ENCODE measurements at places on chromosomes 1 and 21. TPM values are rescaled to one million over a fixed set of nuclear protein-coding genes. Genes with fewer than 3 reads are reported as not detected.

ECM1 gene
- 0.94 TPM for total RNA-seq

FHAD1 gene
- 0.31 TPM for total RNA-seq

EMC1 gene
- 74.1 TPM for total RNA-seq

EDARADD gene
- 6.1 TPM for total RNA-seq

DTL gene
- total RNA-seq, result 2.7 TPM

OR10Z1 gene
- total RNA-seq, result not detected

L1TD1 gene
- not detected for total RNA-seq

TTC24 gene
- total RNA-seq, result not detected

TDRKH gene
- 17.6 TPM for total RNA-seq

MYBPH gene
- not detected for total RNA-seq

STIL gene
- total RNA-seq, result 9.4 TPM

CHRM3 gene
- 38.8 TPM for total RNA-seq

RHOC gene
- 37.6 TPM for total RNA-seq

PLD5 gene
- 1.4 TPM for total RNA-seq

AQP10 gene
- total RNA-seq, result not detected

KHDRBS1 gene
- 87.2 TPM for total RNA-seq

ITLN2 gene
- total RNA-seq, result not detected

FOXO6 gene
- total RNA-seq, result 5.9 TPM

TRIM67 gene
- total RNA-seq, result 44.9 TPM

SIPA1L2 gene
- 36.7 TPM for total RNA-seq

GJA8 gene
- total RNA-seq, result not detected

PLPPR5 gene
- 76.6 TPM for total RNA-seq

TFF2 gene
- total RNA-seq, result not detected

RNF186 gene
- total RNA-seq, result not detected

CD53 gene
- 13.1 TPM for total RNA-seq

TMEM81 gene
- 3.4 TPM for total RNA-seq

SPATA21 gene
- total RNA-seq, result not detected

RPE65 gene
- total RNA-seq, result 0.16 TPM

PRDM16 gene
- 6.7 TPM for total RNA-seq

GPR37L1 gene
- 1.1 TPM for total RNA-seq

LCE1F gene
- not detected for total RNA-seq

CSMD2 gene
- 38.4 TPM for total RNA-seq

C1QB gene
- total RNA-seq, result 4.8 TPM

SERPINC1 gene
- 0.94 TPM for total RNA-seq

KAZN gene
- total RNA-seq, result 27.5 TPM

MLLT11 gene
- total RNA-seq, result 77.2 TPM

SPRR5 gene
- not detected for total RNA-seq

CRABP2 gene
- 3.1 TPM for total RNA-seq

OLFM3 gene
- total RNA-seq, result 32.4 TPM

ACOT7 gene
- total RNA-seq, result 27.0 TPM

RO60 gene
- 448 TPM for total RNA-seq

GNAT2 gene
- not detected for total RNA-seq

ARHGAP30 gene
- total RNA-seq, result 1.7 TPM

NCMAP gene
- total RNA-seq, result under 0.01 TPM

TMCC2 gene
- total RNA-seq, result 45.9 TPM

FAM177B gene
- not detected for total RNA-seq

ANKRD34A gene
- 2.2 TPM for total RNA-seq

INAVA gene
- 1.4 TPM for total RNA-seq
